ENCODE measurements at places on chromosomes 4 and X.

- no peak for DNase-seq
Measured at GRCh38 chr4:113160548-113160947, 111.1 kb downstream of the ANK2 start.

GRCh38 chr4:182770259-182770995, 146.8 kb downstream of the DCTD start:
- no peak for DNase-seq

- no peak for DNase-seq
Measured at GRCh38 chrX:67787196-67787595, 243.4 kb downstream of the AR start.

- no peak for DNase-seq
Measured at GRCh38 chr4:75790024-75790423, 65.6 kb downstream of the USO1 start.

DNA sequence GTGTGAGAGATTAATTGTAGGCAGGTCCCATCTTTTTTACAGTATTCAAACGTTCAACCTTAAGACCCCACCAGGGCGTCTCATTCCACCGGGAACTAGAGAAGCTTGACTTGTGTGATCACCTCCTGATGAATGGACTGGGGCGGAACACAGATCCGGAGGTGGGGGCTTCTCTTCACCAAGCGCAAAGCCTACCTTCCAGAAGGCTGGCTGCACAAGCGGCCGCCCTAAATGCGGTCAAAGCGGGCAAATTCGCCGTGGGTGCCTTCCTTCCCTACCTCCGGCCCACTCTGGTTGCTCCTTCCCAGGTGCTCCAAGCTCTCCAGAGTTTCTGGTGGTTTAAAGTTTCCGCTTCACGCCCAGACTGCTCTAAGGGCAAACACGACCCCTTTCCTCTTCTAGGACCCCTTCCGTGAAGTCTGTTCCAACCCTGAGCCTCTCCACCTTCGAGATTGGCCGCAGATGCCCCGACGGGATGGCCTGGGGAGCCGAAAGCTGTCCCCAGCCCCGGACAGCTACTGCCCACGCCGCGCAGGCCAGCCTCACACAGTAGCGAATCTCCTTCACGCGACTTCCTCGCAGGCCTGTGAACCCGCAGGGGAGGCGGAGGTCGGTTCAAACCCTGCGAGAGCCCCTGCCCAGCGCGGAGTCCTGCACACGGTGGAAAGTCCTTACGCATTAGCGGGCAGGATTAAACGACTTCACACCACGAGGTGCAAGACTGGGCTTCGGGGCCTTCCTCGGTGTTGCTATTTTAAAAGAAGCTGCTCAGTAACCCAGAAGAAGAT, 1.6 kb upstream of the WWC2 start:
- DNase-seq: no peak

DNA sequence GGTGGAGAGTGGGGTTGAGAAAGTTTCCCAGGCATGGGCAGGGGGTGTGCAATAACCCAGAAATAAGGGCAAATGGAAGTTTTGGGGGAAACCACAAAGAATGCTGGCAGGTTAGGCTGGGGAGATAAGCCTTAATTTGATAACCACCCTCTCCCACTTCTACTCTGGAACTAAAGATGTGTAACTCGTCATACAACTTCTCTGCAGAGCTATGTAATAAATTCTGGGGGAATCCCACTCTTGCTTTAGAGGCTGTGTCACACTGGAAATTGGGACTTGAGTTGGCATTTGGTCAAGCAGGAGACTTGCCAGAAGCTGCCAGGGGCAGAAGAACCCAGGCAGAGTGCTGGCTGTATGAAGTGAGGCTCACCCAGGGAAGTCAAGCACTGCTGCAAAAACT, 170.9 kb upstream of the CPEB2 start:
- DNase-seq: no peak

GRCh38 chr4:71206763-71207162, 132.1 kb upstream of the SLC4A4 start:
- no peak for DNase-seq

GRCh38 chrX:39935411-39936064, 162.2 kb downstream of the BCOR start:
- no peak for DNase-seq

DNA sequence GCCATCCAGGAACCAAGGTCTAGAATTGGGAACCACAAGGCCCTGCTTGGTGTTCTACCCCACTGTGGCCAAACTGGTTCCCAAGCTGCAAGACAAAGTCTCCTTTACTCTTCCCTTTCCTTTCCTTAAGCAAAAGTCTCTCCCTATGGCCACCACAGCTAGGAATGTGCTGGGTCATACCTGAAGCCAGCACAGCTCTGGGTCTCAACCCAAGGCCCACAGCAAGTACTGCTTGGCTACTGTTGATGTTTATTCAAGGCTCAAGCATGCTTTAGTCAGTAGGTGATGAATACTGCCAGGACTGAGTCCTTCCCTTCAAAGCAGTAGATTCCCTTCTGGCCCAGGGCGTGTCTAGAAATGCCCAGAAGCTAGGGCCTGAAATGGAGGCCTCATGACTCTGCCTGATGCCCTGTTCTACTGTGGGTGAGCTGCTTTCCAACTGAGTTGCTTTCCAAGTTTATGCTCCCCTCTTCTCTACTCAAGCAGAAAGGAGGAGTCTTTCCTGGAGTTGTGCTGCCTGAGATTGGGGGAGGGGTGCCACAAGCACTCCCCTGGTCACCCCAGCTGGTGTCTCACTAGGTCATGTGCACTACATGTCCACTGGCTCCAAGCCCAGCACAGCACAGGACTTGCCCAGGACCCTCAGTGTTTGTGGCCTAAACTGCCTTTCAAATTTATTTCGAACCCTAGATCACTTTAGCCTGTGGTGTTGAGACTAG, 44.9 kb downstream of the STAP1 start:
- no peak for DNase-seq

DNA sequence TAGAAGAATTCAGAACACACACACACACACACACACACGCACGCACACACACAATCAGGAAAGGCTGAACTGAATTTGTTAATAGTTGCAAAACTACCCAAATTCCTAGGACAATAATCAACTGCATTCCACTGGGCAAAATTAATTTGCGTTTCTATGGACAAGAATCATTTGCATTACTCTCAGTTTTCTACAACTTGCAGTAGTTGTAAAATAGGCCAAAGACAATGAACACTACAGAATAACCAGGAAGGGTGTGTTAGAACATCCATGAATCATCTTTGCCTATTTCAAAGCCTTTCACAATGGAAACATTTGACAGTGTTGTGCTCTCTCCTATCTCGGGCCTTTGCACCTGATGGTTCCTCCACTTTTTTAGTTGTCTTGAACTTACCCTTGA, 77.1 kb upstream of the IGFBP7 start:
- DNase-seq: no peak

DNA sequence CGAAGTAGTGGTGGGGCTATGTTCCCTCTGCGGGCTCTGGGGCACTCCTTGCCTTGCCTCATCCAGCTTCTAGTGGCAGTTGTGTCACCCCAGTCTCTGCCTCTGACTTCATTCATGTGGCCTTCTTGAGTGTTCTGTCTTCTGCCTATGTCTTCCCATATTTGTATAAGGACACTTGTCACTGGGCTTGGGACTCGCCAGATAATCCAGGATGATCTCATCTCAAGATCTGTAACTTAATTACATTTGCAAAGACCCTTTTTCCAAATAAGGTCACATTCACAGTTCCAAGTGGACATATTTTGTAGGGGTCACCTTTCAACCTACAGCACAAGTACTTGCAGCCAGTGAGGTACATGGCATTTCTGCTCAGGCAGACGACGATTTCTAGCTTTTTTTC, 30.3 kb upstream of the CLDN24 start:
- DNase-seq: no peak

- no peak for DNase-seq
Measured at GRCh38 chrX:101450961-101451360, 34.3 kb upstream of the ARMCX4 start.

- no peak for DNase-seq
Measured at GRCh38 chr4:80927420-80927819, 103.1 kb upstream of the BMP3 start.

- DNase-seq: no peak
Measured at GRCh38 chrX:155022585-155022984, at the start of gene F8. Gene F8 (minus strand): TSS chrX:155022723. CDS start chrX:155022552, 171 bp downstream.

DNA sequence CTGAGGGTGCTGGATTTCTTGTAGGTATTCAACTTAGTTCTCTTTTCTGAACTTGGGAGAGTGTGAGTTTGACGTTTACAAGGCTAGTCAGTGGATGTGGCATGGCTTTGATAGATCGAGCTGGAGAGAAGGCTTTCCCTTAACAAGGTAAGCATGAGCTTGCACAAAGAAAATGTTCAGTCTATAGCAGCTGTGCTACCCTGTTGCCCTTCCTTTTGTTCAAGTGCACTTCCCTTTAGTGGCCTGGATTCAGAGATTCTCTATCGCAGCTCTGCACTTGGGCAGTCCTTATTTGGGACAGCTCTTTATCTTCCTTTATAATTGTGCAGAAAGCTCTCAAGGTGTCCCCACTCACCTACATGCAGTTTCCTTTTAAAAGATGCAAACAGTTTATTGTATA, 198.0 kb downstream of the ARHGAP24 start:
- no peak for DNase-seq

GRCh38 chr4:1976416-1977352, 32.1 kb downstream of the NELFA start:
- no peak for DNase-seq

GRCh38 chr4:42596918-42597317, 60.0 kb downstream of the ATP8A1 start:
- DNase-seq: no peak

- DNase-seq: no peak
Measured at GRCh38 chr4:146381263-146381872, 140.4 kb downstream of the SLC10A7 start.

- no peak for DNase-seq
Measured at GRCh38 chrX:71636438-71637252, 18.3 kb upstream of the CXCR3 start.

DNA sequence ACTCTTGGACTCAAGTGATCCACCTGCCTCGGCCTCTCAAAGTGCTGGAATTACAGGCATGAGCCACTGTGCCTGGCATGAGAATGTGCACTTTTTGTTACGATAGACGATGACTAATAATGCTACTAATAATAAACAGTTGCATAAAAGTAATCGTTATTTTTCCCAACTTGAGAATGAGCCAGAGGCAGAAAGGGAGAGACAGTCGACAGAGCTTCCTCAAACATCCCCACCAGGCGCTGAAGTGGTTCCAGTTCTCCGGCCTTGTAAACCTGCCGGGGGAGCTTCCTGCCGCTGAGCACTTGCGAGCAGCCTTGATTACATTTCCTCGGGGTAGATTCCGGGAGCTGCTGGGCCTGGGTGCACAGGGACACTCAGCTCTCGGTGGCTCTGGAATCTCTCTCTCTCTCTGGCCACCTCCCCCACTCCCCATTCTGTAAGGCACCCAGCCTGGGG, 8.9 kb upstream of the HTRA3 start:
- DNase-seq: no peak

DNA sequence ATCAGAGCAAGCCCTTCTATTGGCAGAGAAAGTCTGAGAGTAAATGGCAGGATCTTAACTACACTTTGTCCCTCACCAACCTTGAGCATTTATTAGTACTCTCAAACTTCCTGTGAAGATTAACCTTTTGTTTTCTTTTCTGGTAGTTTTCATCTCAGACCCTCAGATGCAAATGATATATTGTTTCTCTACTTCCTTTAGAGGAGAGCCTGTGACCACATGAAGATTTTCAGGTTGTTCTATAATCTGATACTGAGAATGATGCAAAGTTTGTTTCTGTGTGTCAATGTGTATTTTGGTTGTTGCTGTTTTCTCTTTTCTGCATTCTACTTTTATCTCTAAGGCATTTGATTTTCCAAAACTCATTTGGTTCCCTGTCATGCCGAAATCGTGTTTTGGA, 165.8 kb upstream of the CYSLTR1 start:
- no peak for DNase-seq

DNA sequence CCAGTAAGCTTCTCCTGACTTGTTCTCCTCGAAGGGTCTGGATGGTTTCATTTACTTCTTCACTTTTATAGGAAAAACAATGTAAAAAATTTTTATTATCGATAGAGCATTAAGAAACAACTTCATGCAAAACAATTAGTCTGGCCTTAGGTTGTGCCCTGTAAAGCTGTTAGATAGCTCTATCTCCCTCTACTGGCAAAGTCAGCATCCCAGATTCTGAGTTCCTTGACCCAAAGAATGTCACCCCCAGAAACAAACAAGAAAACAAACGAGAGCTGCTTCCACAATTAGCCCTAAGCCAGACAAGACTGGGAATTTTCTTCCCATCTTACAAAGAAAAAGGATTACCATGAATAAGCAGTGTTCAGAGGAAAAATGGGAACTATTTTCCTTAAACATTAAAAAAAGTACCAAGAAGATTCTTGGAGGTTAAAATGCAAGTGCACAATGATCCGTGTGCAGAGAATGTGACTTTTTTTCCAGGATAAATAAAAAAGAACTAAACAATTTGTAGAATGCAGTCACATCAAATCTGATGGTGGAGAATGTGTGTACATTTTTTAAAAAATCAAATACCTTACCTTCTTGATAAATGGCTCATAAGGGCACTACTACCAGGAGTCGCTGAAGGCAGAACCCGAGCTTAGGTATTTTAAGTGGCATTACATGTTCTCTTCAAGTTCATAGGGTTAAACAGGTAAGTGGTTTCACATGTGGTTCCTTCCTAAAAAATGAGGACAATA, 293.2 kb downstream of the FBXO8 start:
- no peak for DNase-seq

- no peak for DNase-seq
Measured at GRCh38 chrX:69236641-69237040, 71.4 kb upstream of the PJA1 start.

Measured in right atrium auricular region (tissue), 2 donors.